NCI-H460 (cell line): ENCODE measurements at places on chromosomes 16 and 17.

DNA sequence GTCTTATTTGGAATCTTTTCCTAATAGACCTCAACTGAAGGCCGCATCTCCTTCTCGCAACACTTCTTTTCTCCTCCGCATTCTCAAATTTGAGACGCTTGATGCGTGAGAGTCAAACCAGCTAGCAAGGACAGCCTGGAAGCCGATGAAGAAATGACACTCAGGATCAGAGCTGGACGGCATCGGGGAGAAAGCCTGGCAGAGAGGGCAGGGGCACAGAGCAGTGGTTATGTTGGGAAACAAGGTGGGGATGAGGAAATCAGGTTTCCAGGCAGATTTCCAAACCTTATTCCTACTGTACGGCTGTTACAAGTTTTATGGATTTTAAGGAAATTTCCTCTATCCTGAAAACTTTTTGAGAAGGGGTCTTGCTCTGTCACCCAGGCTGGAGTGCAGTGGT, 164.6 kb upstream of the RPH3AL start:
- no peak for DNase-seq

GRCh38 chr16:17769065-17769464, 298.3 kb upstream of the XYLT1 start:
- DNase-seq: no peak

DNA sequence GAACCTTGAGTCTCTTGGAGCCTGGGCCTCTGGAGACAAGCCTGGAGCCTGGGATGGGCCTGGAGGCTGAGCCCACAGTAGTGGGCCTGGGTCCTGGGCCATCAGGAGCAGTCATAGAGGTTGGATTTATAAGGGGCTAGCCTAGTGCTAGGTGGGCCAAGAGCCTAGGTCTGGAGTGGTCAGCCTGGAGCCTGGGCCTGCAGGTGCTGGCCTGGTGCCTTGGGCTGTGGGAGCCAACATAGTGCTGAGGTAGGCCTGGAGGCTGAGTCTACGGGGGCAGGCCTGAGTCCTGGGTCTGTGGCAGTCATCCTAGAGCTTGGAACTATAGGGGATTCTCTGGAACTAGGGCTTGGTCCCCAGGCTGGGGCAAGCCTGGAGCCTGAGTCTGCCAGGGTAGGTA, 414.1 kb downstream of the XYLT1 start:
- no peak for DNase-seq

- DNase-seq: no peak
Measured at GRCh38 chr17:60372790-60373483, 19.0 kb downstream of the USP32 start.

DNA sequence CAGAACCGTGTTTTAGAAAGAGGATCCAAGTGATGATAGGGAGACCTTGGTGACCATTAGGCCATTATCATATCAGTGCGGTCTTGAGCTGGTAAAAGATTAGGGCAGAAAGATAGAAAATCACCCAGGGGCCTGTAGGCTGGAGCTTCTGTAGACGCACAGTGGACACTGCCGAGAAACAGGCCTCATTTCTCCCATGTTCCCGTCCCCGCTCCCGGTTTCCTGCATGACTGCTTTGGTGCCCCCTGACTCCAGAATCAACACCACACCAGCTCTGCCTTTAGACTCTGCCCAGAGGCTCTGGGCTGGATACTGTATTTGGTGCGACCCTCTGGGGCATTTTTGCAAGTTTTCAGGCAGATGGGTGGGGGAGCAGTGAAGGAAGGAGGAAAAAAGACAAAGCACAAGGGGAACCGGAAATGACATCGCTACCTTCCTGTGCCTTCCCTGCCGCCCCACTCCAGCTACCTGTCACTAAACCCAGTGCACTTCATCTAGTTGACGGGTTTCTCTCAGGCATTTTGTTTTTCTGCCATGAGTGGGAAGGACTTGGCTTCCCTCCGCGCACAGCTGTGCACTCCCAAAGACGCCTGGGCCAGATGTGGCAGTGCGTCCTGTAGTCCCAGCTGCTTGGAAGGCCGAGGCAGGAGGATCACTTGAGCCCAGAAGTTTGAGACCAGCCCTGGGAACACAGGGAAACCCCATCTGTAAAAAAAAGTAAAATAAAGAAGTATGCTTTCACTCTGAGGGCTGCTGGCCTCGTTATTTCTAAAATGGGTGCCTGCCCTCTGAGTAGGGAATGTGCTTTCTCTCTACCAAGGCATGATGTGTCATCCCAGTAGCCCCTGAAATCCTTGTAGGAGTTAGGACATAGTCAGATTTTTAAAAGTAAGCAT, 214.1 kb downstream of the RPTOR start:
- no peak for DNase-seq

DNA sequence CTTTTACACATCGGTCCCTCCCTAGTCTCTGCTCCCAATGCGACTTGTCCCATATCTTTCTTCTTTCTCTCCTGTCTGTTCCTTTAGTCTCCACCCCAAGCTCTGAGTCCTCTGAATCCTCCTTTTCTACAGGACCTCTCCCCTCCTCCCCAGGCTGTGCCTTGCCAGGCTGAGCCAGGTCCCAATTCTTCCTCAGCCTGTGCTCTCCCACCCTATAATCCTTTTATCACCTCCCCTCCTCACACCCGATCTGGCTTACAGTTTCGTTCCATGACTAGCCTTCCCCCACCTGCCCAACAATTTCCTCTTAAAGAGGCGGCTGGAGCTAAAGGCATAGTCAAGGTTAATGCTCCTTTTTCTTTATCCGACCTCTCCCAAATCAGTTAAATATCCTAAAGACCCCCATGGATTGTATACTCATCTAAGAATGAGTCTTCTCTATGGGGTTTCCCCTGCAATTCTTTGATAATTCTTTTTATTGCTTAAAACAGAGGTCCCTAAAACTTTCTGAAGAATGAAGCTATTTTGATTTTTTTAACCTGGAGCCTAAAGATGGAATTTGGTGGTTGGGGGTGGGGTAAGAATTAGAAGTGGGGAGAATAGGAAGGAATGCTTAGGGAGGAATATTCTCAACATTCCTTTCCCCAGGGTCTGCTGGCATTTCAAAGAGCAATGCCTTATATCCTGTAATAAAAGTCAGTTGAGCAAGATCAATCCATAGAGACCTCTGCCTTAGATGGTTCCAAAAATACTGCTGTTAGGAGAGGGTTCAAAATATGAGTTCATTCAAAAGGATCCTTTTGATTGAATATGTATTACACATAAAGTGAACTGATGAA, 102.8 kb downstream of the MYO1D start:
- DNase-seq: no peak

DNA sequence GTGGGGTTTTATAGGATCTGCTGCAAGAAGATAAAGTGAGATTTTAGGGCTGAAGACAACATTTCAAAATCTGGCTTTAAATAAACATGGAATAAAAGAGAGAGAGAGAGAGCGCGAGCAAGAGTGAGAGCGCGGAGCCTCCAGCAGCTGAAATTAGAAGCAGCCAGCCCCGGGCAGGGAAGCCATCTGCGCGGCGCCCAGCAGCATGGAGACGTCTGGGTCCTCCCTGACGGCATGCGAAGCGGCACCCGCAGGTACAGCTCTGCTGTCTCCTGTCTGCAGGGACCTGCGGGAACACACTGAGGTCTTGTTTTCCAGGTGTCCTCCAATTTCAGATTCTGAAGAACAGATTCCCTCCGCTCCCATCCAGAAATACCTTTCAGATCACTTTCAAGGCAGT, 7.9 kb upstream of the BAIAP2 start:
- no peak for DNase-seq

DNA sequence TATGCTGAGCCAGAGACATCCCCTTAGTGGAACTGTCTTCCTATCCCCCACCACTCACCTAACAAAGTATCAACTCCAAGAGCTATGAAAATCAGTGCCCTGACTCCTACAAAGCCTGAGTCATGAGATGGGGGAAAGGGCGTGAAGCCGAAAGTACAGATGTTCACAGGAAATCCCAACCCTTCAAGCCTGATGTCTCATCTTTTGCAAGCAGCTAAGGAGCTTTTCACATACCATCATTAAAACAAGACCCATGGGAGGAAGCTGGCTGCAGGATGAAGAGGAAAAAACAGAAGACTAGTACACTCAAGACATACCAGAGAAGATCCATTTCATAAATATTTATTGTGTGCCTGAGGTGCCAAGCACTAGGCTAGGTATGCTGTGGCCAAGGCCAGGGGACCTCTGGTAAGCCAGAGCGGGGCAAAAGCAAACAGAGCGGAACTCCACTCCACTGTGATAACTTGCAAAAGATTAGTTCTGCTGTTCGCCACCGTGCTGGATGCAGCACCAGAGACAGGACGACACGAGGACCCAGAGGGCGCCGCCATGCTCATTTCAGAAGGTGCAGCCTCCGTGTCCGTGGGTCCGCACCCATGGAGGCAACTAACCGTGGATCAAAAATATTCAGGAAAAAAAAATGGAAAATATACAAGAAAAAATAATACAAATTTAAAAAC, 4.5 kb upstream of the MNT start:
- DNase-seq: peak; percentile 76

DNA sequence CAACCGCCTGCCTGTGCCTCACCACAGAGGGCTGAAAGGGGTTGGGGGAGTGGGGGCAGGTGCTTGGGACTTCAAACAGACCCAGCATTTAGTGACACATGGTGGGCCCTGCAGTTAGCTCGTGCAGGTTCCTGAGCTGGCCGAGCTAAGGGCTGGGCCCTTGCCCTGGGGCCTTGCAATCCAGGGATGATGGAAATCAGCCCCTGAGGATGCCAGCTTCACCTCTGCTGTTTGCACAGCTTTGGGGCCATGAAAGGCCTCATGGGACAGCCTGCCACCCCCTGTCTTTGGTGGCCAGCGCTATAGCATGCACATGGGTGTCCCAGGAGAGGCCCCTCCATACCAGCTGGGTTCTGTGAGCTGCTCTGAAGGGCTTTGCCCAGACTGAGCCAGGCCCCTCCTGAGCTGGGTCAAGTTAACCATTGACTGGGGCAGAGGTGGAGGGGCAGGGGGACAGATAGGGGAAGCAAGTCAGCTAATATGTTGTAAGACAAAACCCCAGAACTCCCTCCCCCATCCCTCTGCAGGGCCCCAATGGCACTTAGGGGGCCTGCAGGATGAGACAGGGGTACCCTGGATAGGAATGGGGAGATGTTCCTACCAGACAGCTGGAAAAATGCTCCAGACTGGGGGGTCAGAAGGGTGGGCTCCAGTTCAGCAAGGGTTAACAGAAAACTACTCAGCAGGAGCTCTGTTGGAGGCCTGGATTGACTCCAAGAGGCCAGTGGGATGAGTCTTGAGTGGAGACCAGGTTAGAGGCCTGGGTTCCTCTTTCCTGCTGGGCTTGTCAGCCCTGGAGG, 692 bp downstream of the PRR15L start:
- no peak for DNase-seq
